Type B pancreatic cell (in vitro differentiated cells): ENCODE measurements at places on chromosomes 2 and 18.

DNA sequence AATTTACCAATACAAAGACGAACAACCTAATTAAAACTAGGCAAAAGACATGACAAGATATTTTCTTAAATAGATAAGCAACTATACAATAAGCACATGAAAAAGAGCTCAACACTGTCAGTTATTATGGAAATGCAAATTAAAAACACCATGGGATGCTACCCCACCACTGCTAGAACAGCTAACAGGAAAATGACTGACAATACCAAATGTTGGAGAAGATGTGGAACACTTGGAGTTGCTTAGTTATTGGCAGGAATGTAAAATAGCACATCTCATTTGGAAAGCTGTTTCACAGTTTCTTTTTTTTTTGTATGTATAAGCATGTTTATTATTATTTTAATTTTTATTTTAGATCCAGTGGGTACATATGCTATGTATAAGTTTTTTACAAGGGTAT, 84.4 kb downstream of the CYRIA start:
- no peak for DNase-seq

- DNase-seq: no peak
These were observed 46.8 kb upstream of the FAM98A start for GRCh38 chr2:33645861-33646260.

DNA sequence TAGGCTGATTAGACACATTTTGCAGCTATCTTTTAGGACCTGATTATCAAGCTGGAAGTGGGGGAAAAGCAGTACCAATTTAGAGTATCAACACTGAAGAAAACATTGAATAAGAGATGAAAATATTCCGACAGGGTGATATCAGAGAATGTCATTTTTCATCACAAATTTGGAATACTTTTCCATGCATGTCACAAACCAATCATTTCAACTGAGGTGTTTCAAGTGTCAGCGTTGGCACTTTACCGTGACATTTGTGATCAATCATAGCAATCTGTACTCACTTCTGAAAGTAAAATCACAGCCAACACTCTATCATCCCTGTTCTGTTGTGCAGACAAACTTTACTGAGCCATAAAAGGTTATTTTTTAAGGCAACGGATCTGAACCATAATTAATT, 75.4 kb downstream of the PDE1A start:
- DNase-seq: no peak

DNA sequence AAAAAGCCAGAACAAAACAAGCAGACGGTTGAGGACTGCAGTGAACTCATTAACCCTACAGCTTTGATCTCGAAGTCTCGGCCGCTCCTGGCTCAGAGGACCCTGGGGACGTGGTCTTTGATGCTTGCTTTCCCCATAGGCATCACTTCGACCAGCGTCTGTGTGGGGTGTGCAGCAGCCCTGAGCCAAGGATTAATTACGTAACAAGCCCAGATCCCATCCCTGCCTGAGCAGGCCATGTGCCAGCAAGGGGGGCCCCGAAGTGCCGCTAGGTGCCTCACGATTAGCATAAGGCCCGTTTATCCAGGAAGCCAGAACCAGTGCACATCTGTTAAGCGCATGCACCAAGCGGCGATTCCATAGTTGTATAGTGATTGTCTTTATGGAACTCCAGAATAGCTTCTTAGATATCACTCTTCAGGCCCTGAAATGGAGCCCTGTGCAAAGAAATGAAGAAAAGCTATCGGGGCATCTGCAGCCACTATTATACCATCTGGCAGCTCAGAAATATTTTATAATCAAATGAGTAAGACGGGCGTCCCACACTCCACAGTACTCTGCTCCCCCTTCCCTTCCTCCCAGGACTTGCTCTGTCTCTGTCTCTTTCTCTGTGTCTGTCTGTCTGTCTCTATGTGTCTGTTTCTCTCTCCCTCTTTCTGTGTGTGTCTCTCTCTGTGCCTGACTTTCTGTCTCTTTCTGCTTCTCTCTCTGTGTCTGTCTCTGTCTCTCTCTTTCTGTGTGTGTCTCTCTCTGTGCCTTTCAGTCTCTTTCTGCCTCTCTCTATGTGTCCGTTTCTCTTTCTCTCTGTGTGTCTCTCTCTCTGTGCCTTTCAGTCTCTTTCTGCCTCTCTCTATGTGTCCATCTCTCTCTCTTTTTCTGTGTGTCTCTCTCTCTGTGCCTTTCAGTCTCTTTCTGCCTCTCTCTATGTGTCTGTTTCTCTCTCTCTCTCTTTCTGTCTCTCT, 41.7 kb downstream of the HPCAL1 start:
- DNase-seq: no peak
